ENCODE measurements at places on chromosomes 13 and 19. TPM values are rescaled to one million over a fixed set of nuclear protein-coding genes. Genes with fewer than 3 reads are reported as not detected.
A peak's percentile ranks its signal among the peaks of the same experiment; 100 is the strongest.

DNA sequence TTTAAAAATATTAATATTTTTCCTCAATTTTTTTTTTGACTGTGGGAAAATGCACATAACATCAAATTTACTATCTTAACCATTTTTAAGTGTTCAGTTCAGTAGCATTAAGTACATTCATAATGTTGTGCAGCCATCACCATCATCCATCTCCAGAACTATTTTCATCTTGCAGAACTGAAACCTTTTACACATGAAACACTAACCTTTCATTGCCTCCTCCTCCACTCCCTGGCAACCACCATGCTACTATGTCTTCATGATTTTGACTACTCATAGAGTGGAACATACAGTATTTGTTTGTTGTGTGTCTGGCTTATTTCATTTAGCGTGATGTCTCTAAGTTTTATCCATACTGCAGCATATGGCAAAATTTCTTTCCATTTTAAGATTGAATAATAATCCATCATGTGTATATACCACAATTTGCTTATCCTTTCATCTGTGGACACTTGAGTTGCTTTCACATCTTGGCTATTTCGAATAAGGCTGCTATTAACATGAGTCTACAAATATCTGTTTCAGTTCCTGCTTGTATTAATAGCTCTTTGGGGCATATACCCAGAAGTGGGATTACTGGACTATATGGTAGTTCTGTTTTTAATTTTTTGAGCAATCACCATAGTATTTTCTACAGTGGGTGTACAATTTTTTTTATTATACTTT is 376.4 kb downstream of the MTUS2 start:
- H3K4me3 ChIP-seq: no peak overlapping the region
- H3K27ac ChIP-seq: no peak overlapping the region
- no peak for DNase-seq
- no peaks in the 10 kb centered on the region for H3K36me3 ChIP-seq
- H3K4me1 ChIP-seq: no peaks in the 10 kb centered on the region

DNA sequence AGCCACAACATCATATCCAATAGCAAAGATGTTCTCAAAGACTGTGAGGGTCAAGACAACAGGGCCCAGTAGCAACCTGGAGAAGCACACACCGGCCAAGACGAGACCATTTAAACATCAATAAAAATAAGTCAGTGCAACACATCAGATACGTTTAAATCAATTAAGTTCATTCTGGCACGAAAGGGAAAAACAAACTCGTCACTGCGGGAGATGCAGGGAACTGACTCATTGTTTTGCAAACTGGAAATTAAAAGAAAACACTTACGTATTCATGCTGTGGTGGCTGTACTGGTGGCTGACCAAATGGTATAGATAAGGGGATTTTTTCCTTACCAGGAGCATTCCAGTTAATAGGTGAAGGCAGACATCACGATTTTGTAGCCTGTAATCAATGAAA is 26.3 kb upstream of the SLC15A1 start:
- no peak overlapping the region for H3K27ac ChIP-seq
- H3K4me3 ChIP-seq: no peak overlapping the region
- no peaks in the 10 kb centered on the region for H3K4me1 ChIP-seq
- H3K27me3 ChIP-seq: no peaks in the 10 kb centered on the region
- DNase-seq: no peak
- no peaks in the 10 kb centered on the region for H3K36me3 ChIP-seq

DNA sequence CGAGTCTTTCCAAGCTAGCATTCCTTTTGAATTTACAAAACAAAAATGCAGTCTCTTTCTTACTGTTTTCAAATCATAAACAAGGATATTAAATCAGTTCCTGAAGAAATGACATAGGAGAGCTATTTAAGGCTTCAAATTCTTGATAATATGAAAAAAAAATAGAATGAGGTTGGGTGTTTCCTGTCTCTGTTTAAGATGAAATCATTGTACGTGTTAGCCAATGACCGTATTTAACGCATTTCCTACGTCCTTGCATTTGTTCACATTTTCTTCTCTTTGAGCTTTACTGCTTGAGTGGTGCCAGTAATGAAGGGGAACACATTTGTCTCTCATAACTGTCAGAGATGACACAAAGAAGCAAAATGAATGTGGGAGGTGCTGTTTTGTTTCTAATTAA is 821.3 kb downstream of the DIAPH3 start:
- no peaks in the 10 kb centered on the region for H3K4me1 ChIP-seq
- no peaks in the 10 kb centered on the region for H3K36me3 ChIP-seq
- no peak overlapping the region for H3K4me3 ChIP-seq
- no peaks in the 10 kb centered on the region for H3K27me3 ChIP-seq

GRCh38 chr19:56066152-56067023 is 54.7 kb downstream of the ZNF787 start:
- H3K4me1 ChIP-seq: peaks cover 3% of the 10 kb centered on the region
- no peak overlapping the region for H3K27ac ChIP-seq
- H3K4me3 ChIP-seq: peak overlapping the region; percentile 48

GRCh38 chr13:93872376-93872775 is 607.1 kb downstream of the DCT start:
- no peak overlapping the region for H3K27ac ChIP-seq
- H3K27me3 ChIP-seq: no peaks in the 10 kb centered on the region
- DNase-seq: no peak
- no peak overlapping the region for H3K4me3 ChIP-seq
- peaks cover 4% of the 10 kb centered on the region for H3K4me1 ChIP-seq

DNA sequence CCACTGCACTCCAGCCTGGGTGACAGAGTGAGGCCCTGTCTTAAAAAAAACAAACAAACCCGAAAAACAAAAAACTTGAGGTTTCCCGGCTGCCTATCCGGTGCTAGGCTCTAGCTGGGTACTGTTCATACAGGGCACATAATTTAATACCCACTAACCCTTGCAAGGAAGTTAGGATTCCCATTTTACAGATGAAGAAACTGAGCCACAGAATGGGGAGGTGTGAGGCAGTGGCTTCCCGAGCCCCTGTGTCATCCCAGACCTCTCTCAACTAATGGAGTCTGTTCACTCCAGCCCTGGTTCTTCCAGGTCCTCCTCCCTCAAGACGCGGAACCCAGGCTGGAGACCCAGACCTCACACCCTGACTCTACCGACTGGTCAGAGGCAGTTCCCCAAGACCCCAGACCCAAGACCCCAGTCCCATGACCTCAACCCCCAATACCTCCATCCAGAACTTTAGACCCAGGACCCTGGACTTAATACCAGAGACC is 576 bp downstream of the APBA3 start:
- peaks cover 19% of the 10 kb centered on the region for H3K36me3 ChIP-seq
- peaks cover 14% of the 10 kb centered on the region for H3K4me1 ChIP-seq
- H3K27me3 ChIP-seq: no peaks in the 10 kb centered on the region
- H3K27ac ChIP-seq: peak overlapping the region; percentile 82

GRCh38 chr19:4991996-4992698 is 23.2 kb downstream of the KDM4B start:
- no peak overlapping the region for H3K27ac ChIP-seq
- H3K4me1 ChIP-seq: peaks cover 20% of the 10 kb centered on the region
- no peak overlapping the region for H3K4me3 ChIP-seq
- H3K27me3 ChIP-seq: no peaks in the 10 kb centered on the region
- DNase-seq: no peak

GRCh38 chr13:112938680-112939079 is 30.3 kb upstream of the MCF2L start:
- no peak for DNase-seq
- H3K4me1 ChIP-seq: peaks cover 8% of the 10 kb centered on the region
- no peaks in the 10 kb centered on the region for H3K36me3 ChIP-seq

DNA sequence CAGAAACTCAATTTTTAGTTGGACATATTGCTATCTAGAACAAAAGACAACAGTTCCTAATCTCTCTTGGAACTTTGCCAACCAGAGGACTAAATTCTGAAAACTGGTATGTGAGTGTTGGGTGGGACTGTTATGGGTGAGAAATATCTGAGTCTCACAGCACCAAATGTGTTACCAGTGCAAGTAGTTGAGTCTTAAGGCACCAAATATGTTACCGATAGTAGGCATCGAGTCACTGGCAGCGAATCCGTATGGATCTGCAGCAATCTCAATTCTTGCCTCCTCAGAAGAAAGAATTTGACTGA is 575.2 kb downstream of the DACH1 start:
- peak; percentile 10 for DNase-seq
- no peaks in the 10 kb centered on the region for H3K36me3 ChIP-seq
- H3K4me3 ChIP-seq: no peak overlapping the region
- no peaks in the 10 kb centered on the region for H3K4me1 ChIP-seq
- no peak overlapping the region for H3K27ac ChIP-seq
- no peaks in the 10 kb centered on the region for H3K27me3 ChIP-seq

GRCh38 chr19:6753178-6754031 is 13.8 kb downstream of the SH2D3A start:
- peaks cover 5% of the 10 kb centered on the region for H3K4me1 ChIP-seq
- peak; percentile 96 for DNase-seq
- H3K27ac ChIP-seq: no peak overlapping the region
- H3K36me3 ChIP-seq: peaks cover 27% of the 10 kb centered on the region

GRCh38 chr19:54851353-54851752 is 1.1 kb downstream of the KIR3DL2 start:
- DNase-seq: no peak
- no peak overlapping the region for H3K27ac ChIP-seq
- no peak overlapping the region for H3K4me3 ChIP-seq
- no peaks in the 10 kb centered on the region for H3K36me3 ChIP-seq

GRCh38 chr19:55671054-55671378 is 4.0 kb upstream of the EPN1 start:
- no peak overlapping the region for H3K27ac ChIP-seq
- H3K4me3 ChIP-seq: no peak overlapping the region
- H3K4me1 ChIP-seq: peaks cover 17% of the 10 kb centered on the region
- H3K36me3 ChIP-seq: peaks cover 39% of the 10 kb centered on the region
- no peaks in the 10 kb centered on the region for H3K27me3 ChIP-seq
- DNase-seq: no peak

- peaks cover 4% of the 10 kb centered on the region for H3K36me3 ChIP-seq
- no peaks in the 10 kb centered on the region for H3K4me1 ChIP-seq
- no peak overlapping the region for H3K4me3 ChIP-seq
- DNase-seq: peak; percentile 36
- no peak overlapping the region for H3K27ac ChIP-seq
These were observed 60.1 kb downstream of the PEPD start for GRCh38 chr19:33461256-33462111.

DNA sequence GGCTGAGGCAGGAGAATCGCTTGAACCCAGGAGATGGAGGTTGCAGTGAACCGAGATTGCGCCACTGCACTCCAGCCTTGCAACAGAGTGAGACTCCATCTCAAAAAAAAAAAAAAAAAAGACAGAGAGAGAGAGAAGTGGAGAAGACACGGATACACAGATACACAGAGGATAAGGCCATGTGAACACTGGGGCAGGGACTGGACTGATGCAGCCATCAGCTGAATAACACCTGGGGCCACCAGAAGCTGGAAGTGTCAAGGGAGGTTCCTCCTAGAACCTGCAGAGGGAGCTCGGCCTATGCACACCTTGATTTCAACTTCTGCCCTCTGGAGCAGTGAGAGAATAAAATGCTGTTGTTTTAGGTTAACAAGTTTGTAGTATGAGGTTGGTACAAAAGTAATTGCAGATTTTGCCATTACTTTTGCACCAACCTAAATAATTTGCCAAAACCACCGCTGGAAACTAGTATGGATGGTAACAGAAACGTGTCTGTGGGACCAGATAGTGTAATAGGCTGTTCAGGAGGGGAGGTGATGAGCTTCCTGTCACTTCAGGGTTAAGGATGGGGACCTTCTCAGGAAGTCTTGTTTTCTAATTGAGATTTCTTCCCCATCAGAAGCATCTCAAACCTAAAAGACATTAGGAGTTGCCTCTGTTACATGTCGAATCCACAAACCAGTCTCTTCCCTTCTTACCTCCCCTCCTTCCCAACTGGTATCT is 36.4 kb upstream of the IGSF23 start:
- H3K27ac ChIP-seq: no peak overlapping the region
- H3K4me3 ChIP-seq: no peak overlapping the region
- H3K4me1 ChIP-seq: no peaks in the 10 kb centered on the region
- no peaks in the 10 kb centered on the region for H3K27me3 ChIP-seq
- DNase-seq: no peak

GRCh38 chr13:58953638-58954037 is 1210.1 kb downstream of the DIAPH3 start:
- H3K27ac ChIP-seq: no peak overlapping the region
- no peak overlapping the region for H3K4me3 ChIP-seq
- H3K4me1 ChIP-seq: no peaks in the 10 kb centered on the region
- no peaks in the 10 kb centered on the region for H3K36me3 ChIP-seq

- H3K27me3 ChIP-seq: no peaks in the 10 kb centered on the region
- no peaks in the 10 kb centered on the region for H3K36me3 ChIP-seq
- peak; percentile 79 for DNase-seq
- no peaks in the 10 kb centered on the region for H3K4me1 ChIP-seq
These were observed 22.7 kb upstream of the ASF1B start for GRCh38 chr19:14159059-14159458.

DNA sequence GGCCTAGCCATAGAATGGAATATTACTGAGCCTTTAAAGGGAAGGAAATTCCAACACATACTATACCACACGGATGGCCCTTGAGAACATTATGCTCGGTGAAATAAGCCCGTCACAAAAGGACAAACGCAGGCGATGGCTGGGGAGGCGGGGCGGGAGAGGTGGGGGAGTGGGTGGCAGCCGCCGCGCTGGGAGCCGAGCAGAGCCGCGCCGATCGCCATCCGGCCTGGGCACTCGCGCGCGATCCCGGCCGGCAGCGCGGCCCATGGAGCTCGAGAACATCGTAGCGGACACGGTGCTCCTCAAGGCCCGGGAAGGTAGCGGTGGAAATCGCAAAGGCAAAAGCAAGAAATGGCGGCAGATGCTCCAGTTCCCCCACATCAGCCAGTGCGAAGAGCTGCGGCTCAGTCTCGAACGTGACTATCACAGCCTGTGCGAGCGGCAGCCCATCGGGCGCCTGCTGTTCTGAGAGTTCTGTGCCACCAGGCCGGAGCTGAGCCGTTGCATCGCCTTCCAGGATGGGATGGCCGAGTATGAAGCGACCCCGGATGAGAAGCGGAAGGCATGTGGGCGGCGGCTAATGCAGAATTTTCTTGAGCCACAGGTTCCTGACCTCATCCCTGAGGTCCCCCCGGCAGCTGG is 140.1 kb downstream of the ZDHHC20 start:
- no peaks in the 10 kb centered on the region for H3K36me3 ChIP-seq
- no peak overlapping the region for H3K27ac ChIP-seq
- no peaks in the 10 kb centered on the region for H3K27me3 ChIP-seq

DNA sequence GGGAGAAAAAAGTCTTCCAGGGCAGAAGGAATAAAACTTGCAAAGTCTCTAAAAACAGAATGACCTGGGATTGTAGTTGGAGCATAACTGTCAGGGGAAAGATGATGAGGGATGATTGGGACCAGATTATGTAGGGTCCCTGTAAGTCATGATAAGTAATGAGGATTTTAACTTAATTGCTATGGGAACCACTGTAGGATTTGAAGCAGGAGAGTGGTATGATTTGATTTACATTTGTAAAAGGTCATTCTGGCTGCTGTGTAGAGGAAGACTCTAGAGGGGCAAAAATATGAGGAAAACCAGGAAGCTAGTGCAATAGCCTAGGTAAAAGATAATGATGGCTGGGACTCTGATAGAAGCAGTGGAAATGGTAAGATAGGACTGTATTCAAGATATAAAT is 900.2 kb downstream of the DIAPH3 start:
- no peaks in the 10 kb centered on the region for H3K36me3 ChIP-seq
- no peak overlapping the region for H3K4me3 ChIP-seq
- H3K4me1 ChIP-seq: no peaks in the 10 kb centered on the region
- H3K27me3 ChIP-seq: no peaks in the 10 kb centered on the region
- H3K27ac ChIP-seq: no peak overlapping the region

GRCh38 chr13:91101381-91101780 is 246.1 kb upstream of the MIR17HG start:
- no peak overlapping the region for H3K27ac ChIP-seq
- H3K4me1 ChIP-seq: no peaks in the 10 kb centered on the region
- no peaks in the 10 kb centered on the region for H3K27me3 ChIP-seq
- no peaks in the 10 kb centered on the region for H3K36me3 ChIP-seq

ZNF541 gene
- under 0.01 TPM for total RNA-seq

MAN2B1 gene
- total RNA-seq: 43.0 TPM

NPAS1 gene
- total RNA-seq: 0.72 TPM

TINCR gene
- under 0.01 TPM for total RNA-seq

ZNF560 gene
- 0.29 TPM for total RNA-seq

SIGLEC8 gene
- total RNA-seq: not detected

IRS2 gene
- total RNA-seq: 7.1 TPM
